ENCODE measurements at places on chromosomes 3 and 15.

DNA sequence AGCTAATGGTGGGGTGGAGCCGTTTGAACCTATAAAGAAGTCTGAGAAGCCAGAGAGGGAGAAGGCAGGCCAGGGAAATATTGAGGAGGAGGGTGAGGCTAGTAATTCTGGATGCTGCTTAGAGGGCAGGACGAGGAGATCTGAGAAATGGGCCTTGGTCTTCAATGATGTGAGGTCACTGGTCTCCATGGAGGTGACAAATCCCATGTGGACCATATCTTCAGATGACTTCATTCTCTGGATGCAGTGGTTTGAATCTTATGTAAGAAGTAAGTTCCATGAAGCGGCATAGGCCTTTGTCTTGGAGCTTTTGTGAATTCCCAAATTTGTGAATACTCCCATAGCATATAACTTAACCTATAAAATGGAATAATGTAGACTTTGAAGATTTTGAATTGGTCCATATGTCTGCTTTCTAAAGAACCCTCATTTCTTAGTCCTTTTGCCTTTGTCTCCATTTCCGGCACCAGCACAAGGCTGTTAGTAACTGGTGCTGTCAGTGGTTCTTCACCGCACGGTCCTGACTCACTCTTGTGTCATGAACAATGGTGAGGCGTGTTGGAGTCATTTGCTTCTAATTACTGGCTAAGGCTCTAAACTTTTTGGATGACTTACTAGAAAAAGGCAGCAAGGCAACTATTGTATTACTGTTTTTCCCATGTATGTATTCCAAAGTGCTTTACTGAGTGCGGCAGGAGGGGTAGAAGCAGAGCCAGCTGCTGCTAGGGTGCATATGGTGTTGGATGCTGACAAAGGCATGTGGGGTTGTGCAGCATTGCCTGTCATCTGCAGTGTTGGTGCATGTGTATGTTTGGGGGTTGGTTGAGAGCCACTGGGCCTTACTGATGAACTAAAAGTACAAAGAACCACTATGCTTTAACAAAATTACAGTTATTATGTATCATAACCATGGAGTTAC lies 279.3 kb upstream of the C2CD4B start:
- DNase-seq: peak; percentile 77

DNA sequence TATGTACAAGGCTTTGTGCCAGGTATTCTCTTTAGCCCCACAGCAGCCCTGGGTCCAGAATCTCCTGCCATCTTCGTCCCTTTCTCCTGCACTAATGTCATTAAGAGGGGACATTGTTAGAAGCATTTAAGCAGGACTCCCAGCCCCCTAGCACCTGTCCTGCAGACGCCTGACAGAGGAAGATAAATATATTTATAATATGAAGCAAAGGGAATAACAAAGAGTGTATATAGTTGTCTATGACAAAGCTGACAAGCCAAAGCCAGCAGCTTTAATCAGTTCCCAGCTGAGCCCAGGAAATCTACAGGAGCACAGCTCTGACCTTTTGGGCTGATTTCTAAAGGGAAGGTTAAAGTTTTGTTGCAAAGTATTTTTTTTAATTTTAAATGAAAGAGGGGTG lies 96.0 kb downstream of the MEGF11 start:
- no peak for DNase-seq

- no peak for DNase-seq
These were observed 2.4 kb upstream of the CFAP91 start for GRCh38 chr3:119700269-119700919.

- no peak for DNase-seq
These were observed 1064.1 kb downstream of the DIPK2A start for GRCh38 chr3:145035682-145036081.

- DNase-seq: no peak
These were observed 44.5 kb downstream of the CMSS1 start for GRCh38 chr3:99862208-99862607.

DNA sequence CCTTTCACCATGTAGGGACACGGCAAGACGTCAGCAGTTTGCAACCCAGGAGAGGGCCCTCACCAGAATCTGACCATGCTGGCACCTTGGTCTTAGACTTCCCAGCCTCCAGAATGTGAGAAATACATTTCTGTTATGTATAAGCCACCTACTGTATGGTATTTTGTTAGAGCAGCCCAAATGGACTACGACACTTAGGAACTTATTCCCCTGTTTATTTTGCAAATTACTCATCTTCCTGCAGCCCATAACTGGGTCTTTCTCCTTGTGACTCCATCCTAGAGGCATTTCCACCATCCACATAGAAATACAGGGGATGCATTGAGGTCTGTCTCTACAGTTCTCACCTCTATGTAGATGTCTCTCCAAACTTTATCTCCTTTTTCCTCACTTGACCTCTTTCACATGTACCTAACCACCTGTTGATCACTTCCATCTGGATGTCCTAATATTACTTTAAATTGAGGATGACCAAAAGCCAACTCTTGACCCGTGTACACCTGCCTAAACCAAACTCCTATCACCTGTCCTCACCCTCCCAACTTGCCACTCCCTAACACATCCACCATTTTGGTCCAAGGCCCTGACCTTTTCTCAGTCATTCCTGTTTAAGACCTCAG lies 406.0 kb upstream of the WNT5A start:
- no peak for DNase-seq

DNA sequence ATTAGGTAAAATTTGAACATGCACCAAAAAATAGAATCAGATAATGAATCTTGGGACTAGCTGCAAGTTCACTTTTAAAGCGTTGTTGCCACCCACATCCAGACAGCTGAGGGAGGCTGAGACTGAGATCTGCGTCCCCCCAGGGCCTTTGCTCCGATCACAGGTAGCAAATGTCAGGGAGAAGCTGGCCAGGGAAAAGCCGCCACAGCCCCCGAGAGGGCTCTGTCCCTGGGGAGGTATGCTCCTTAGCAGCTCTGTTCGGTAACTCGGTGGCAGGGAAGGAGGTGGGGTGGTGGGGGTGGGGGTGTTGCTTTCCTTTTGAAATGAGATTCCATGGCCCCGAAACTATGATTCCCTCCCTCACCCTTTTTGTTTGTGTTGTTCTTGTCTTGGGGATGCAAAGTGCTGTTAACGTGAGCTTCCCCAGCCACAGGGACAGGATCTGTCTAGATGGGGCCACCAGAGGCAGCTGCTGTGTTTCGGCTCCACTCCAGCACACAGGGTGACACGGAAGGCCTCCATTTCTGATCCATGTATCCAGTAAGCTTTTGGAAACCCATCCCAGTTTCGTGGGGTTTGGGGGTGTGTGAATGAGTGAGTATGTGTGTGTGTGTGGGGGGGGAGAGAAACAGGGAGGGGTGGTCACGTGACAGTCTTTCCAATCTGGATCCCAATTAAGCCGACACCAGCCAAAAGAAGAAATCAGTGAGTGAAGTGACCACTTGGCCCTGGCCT lies 1.1 kb upstream of the MINAR1 start:
- DNase-seq: no peak

- DNase-seq: no peak
These were observed 19.1 kb upstream of the SEC13 start for GRCh38 chr3:10340046-10340445.

DNA sequence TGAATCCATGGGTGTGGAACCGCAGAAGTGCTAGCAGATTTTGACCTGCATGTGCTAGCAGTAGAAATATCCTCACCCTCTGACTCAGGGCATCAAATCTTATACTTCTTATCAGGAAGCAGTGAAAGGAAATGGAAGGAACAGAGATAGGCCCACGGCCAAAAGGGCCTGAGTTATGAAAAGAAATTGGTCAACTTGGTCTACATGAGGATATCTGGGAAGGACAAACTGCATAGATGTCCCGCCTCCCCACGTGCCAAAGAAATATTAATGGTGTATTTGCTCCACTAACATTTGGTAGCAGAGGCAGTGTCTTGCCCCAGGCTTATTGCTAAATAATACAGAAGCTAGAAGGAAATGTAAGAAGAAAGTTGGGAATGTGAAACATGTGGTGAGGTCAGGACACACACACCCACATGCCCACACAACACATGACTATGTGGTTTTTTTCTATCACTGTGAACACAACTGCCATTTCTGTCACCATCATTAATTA lies 93.6 kb upstream of the COL8A1 start:
- DNase-seq: peak; percentile 97

GRCh38 chr3:27888562-27888961 lies 166.4 kb upstream of the EOMES start:
- no peak for DNase-seq

- no peak for DNase-seq
These were observed 9.1 kb downstream of the INO80 start for GRCh38 chr15:41106947-41107346.

- DNase-seq: no peak
These were observed 79.1 kb downstream of the NTRK3 start for GRCh38 chr15:88177451-88177850.

GRCh38 chr15:72192416-72192815 lies 5.2 kb downstream of the GRAMD2A start:
- no peak for DNase-seq

DNA sequence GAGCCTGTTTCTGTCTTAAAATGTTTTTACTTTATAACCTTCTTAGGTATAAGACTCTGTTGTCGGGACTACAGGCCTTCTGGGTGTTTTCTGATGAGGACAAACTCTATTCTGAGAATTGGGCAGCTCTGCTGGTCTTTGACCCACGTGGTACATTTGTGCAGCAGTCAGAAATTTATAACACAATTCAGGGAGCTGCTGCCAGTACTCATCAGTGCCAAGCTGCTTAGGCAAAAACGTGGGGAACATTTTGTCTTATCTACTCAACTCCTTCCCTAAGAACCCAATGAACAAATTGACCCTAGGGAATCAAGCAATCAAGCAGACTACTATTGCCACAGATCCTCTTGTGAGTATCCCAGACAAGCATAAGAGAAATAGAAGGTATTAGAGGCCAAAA lies 180.7 kb upstream of the PDZRN3 start:
- no peak for DNase-seq

DNA sequence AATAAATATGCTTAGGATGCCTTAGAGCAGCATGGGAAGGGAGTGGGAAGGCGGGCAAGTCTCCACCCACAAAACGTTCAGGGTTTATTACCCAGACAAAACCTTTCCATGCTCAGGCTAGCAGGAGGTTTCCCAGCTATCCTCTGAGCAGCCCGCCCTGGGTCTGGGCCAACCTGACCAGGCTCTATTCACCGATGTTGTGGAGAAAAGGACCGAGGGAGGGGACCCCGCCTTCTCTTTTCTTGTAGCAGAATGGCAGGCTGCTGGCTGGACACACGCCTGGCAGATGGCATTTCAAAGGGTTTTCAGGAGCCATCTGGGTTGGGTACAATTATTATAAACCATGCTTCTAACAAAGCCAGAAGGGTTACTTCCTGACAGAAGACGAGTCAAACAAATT lies 540.9 kb downstream of the MAGI1 start:
- no peak for DNase-seq

DNA sequence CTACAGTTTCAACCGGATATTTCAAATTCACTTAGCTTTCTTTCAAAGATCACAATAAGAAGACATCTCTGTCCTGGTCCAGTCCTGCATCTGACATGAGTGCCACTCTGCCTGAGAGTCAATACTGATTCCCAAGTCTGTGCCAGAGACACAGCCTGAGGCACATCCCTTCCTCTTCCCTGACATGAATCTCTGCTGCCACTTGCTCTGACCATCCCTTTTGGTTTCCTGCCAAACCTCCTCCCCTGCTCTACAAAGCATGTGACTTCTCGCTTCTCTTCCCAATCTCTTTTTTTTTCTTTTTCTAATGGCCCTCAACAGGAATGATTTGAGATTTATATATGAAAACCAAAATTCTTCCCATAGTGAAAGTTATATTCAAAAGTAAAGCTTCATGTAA lies 117.9 kb downstream of the MECOM start:
- DNase-seq: no peak

DNA sequence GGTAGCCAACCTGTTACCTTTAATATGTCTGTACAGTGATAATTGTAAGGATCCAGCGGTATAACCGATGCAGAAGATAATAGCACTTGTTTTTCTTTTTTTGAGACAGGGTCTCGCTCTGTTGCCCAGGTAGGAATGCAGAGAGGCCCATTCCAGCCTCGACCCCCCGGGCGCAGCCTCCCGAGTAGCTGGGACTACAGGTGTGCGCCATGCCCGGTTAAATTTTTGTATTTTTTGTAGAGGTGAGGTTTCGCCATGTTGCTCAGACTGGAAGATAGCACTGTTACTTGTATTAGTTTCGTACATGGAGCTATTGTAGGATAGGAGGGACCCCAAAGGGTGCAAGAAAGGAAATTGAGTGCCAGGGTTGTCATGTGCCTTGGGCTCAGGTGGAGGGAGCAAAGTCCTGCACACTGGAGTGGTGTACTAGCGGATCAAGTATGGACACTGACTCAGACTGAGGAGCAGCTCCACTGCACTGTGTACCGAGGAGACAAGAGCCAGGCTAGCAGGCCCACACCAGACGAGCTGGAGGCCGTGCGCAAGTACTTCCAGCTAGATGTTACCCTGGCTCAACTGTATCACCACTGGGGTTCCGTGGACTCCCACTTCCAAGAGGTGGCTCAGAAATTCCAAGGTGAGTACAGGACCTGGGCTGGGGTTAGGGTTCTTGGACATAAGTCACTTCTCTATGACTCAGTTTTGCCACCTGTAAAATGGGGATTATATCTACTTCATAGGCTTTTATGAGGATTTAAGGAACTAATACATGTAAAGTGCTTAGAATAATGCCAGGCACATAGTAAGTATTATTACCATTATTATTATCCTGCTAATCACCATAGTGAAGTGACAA lies 1.0 kb downstream of the OGG1 start:
- DNase-seq: no peak

DNA sequence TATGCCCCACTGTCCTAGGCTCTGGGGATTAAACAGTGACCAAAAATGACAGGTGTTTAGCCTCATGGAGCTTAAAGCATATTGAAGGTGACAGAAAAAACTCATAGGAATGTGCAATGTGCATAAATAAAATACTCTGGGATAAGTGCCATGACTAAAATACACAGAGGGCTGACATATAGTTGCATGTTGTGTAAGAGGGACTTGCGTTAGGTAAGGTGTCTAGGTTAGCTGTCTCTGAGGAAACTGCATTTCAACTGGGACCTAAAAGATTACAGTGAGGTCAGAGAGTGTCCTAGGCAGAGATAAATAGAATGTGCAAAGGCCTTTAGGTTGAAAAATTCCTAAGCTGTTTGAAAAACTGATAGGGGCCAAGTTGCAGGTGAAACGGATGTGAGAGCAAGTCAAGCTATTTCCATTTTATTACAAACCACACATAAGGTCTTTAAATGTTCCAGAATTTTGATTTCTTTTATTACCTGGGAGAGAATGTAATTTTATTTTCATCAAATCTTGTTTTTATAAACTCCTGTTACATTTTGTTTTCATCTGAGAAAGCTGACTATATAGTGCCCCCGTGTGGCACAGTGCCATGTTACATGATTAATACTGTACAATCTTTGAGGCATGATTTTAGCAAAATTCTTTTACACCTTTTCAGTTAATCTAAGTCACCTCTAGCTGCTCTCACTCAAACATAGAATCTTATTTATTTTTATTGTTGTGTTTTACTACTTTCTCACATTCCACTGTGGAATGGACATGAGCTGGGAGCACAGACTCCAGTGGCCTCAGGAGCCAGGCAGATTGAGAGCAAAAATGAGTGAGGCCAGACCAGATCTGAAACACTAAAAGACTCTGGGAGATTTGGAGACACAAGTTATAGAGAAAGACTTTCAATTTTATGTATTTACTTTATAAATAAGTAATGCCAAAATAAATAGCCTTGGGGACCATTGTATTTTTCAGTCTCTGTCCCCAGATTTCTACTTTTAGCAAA lies 259.6 kb upstream of the ZNF717 start:
- DNase-seq: peak; percentile 43
